ENCODE measurements at places on chromosomes 12 and 14.

DNA sequence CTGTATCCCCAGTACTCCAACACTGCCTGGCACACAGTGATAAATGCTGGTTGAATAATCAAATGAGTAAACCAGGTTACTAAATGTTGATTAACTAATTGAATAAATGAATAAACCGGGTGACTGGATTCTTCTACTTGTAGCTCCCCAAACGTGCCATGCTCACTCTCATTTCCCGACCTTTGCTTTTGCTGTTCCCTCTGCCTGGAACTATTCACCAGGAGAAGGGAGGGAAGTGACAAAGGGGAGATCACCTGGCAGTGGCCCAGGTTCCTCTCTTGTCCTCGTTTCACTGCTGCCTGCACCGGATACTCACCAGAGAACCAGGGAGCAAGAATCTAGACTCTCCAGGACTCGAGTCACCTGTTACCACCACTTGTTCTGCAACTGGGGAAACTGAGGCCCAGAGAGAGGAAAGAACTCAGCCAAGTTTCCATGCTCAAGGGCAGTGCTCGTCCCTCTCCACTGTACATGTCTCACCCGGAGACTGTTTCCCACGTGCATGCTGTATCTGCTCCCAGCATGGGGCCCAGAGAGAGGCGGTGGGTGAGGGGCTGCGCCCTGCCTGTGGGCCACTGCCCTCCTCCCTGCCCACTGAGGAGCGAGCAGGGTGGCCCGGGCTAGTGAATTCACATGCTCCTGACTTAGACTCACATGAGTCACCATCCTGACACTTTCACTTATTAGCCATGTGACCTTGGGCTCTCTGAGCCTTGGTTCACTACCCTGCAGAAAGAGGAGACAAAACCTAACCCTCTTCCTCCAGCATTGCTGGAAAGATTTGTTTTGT lies 17.7 kb upstream of the POP5 start:
- H3K27ac ChIP-seq = no peak overlapping the region
- no peaks in the 10 kb centered on the region for H3K36me3 ChIP-seq
- no peak overlapping the region for H3K4me3 ChIP-seq
- H3K27me3 ChIP-seq = peaks cover 2% of the 10 kb centered on the region
- no peak for DNase-seq

- no peaks in the 10 kb centered on the region for H3K27me3 ChIP-seq
- no peak overlapping the region for H3K4me3 ChIP-seq
- no peak overlapping the region for H3K27ac ChIP-seq
- no peaks in the 10 kb centered on the region for H3K36me3 ChIP-seq
Measured at GRCh38 chr12:72234886-72235285, 37.3 kb upstream of the TRHDE start.

GRCh38 chr12:76074701-76075336 lies 9.7 kb downstream of the NAP1L1 start:
- H3K36me3 ChIP-seq = peaks cover 81% of the 10 kb centered on the region
- peaks cover 46% of the 10 kb centered on the region for H3K4me1 ChIP-seq
- no peak for DNase-seq
- H3K27me3 ChIP-seq = no peaks in the 10 kb centered on the region
- no peak overlapping the region for H3K4me3 ChIP-seq

DNA sequence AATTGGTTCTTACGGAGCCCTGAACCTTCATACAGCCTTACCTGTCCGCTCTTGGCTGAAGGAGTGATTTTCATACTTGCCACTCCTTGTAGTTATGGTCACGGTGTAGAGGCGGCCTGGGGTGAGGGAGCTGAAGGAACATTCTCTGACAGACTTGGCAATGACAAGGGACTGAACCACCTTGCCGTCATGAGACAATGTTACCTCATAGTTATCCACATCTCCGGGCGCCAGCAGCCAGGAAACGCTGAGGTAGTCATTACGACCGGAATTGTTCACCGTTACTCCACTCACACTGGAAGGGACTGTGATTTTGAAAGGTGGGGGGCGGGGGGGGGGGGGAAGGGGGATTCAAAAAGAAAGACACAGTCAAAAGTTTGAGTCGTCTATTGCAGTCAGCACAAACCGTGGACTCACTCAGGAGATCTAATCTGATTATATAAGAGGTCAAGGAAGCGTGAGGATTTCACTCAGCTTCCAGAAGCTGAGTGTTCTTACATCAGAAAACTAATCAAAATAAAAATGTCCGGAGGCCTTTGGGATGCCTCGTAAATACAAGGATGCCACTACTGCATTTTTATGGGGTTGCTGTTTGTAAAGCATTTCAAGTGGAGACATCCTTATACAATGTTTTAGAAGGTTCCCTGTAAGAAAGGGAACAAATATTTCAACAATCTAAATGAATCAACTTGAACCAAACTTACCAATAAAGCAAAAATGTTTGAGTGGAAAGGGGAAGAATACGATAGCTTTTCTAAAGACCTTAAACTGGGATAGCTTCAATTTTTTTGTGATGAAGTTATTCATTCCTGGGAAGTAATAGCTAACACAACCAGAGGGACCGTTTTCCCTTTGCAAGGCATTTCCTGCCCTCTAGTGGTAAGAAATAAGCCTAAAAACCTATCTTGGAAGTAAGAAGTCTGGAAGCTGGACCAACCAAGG lies 60.6 kb downstream of the PTPRB start:
- no peak overlapping the region for H3K4me3 ChIP-seq
- no peaks in the 10 kb centered on the region for H3K4me1 ChIP-seq

DNA sequence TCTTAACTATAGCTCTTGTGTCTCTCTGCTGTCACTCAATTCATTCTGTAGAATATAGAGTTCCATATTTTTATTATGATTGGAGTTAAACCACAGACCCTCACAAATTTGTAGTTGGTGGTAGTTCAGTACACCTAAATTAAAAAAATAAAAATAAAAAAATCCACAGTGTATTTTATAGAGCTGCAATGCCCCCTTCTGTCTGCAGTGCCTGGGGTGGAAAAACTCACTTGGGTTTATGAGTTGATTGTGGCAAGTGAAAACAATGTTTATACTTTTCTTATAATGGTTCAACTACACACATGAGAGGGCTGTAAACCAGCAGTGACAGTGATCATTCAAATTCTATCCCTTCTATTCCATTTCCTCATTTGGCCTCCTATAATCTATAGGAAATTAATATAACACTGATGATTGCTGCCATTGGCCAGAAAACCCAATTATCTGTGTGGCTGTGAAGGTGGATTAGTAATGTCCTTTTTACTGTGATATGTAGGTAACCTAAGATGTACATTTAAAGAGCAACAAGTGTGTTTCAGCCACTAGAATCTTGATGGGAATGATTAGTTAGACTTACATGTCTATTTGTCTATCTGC lies 166.9 kb upstream of the LRIG3 start:
- no peaks in the 10 kb centered on the region for H3K36me3 ChIP-seq
- H3K27me3 ChIP-seq = no peaks in the 10 kb centered on the region
- no peak overlapping the region for H3K27ac ChIP-seq
- H3K4me1 ChIP-seq = no peaks in the 10 kb centered on the region

- no peak overlapping the region for H3K27ac ChIP-seq
- no peaks in the 10 kb centered on the region for H3K27me3 ChIP-seq
- no peaks in the 10 kb centered on the region for H3K36me3 ChIP-seq
- DNase-seq = no peak
- no peak overlapping the region for H3K4me3 ChIP-seq
Measured at GRCh38 chr14:29486132-29486531, 441.5 kb downstream of the PRKD1 start.

- peaks cover 13% of the 10 kb centered on the region for H3K36me3 ChIP-seq
- H3K4me3 ChIP-seq = no peak overlapping the region
- no peak for DNase-seq
- no peaks in the 10 kb centered on the region for H3K27me3 ChIP-seq
- H3K27ac ChIP-seq = no peak overlapping the region
Measured at GRCh38 chr12:57816001-57816854, 2.3 kb downstream of the AVIL start.

DNA sequence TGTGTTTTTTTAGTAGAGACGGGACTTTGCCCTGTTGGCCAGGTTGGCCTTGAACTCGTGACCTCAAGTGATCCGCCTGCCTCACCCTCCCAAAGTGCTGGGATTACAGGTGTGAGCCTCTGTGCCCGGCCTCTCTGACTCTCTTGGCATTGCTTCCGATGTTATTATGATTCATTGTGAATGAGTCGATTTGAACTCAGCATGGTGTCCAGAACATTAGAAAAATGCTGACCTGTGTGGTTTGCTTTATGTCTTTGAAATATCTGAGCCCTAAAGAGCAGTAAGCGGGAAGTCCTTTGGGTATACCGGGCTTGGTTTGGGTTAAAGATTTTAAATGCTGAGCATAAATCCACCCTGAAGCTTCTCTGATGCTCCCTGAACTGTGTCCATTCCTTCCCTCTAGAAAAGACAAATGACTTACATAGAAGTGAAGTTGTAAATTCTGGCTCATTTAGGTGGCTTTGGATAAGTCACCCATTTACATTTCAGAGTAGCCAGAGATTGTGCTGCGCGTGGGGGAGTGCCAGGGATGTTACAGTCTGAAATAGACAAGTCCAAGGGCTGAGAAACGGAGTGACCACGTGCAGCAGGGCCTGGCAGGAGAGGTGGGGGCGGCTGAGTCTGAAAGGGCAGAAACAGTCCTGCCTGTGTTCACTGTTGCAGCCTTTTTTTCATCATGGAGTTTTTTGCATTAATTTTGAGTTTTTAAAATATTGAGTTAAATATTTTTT lies 39.6 kb downstream of the SLC15A4 start:
- no peaks in the 10 kb centered on the region for H3K36me3 ChIP-seq
- H3K4me3 ChIP-seq = no peak overlapping the region
- no peak for DNase-seq

- H3K27ac ChIP-seq = no peak overlapping the region
- no peak for DNase-seq
- H3K4me1 ChIP-seq = no peaks in the 10 kb centered on the region
- no peaks in the 10 kb centered on the region for H3K27me3 ChIP-seq
Measured at GRCh38 chr14:33019346-33019745, 80.7 kb downstream of the NPAS3 start.

- no peaks in the 10 kb centered on the region for H3K27me3 ChIP-seq
- peaks cover 22% of the 10 kb centered on the region for H3K4me1 ChIP-seq
- DNase-seq = no peak
- H3K27ac ChIP-seq = no peak overlapping the region
- peaks cover 3% of the 10 kb centered on the region for H3K36me3 ChIP-seq
Measured at GRCh38 chr12:49838973-49839633, 3.8 kb downstream of the BCDIN3D start.

DNA sequence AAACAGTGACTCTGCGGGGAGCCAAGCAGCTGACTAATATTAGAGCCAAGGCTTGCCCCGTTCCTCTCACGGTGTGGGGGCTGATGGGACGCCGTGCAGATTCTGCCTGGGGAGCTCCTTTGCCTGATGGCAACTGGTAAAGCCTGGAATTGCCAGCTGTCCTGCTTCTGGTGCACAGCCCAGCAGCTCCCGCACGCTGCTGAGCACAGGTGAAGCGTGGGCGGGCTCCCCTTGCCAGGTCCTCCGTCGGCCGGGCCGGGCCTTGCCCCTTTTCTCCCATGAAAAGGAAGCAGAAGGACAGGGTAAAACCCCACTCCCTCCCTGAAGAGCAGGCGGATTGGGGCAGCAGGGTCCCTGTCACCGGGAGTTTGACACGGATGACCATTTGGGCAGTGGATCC lies 79.0 kb downstream of the WDR20 start:
- H3K36me3 ChIP-seq = peaks cover 2% of the 10 kb centered on the region
- no peak overlapping the region for H3K27ac ChIP-seq
- peaks cover 1% of the 10 kb centered on the region for H3K4me1 ChIP-seq
- no peak for DNase-seq

GRCh38 chr14:35435177-35435576 lies 30.6 kb upstream of the NFKBIA start:
- no peaks in the 10 kb centered on the region for H3K36me3 ChIP-seq
- no peak overlapping the region for H3K27ac ChIP-seq
- no peaks in the 10 kb centered on the region for H3K27me3 ChIP-seq

- no peaks in the 10 kb centered on the region for H3K27me3 ChIP-seq
- peaks cover 34% of the 10 kb centered on the region for H3K4me1 ChIP-seq
- peaks cover 68% of the 10 kb centered on the region for H3K36me3 ChIP-seq
- H3K4me3 ChIP-seq = no peak overlapping the region
- no peak overlapping the region for H3K27ac ChIP-seq
- DNase-seq = no peak
Measured at GRCh38 chr12:11877869-11878780, 192.6 kb upstream of the BCL2L14 start.

- no peak overlapping the region for H3K27ac ChIP-seq
- peaks cover 12% of the 10 kb centered on the region for H3K36me3 ChIP-seq
- H3K27me3 ChIP-seq = no peaks in the 10 kb centered on the region
- H3K4me3 ChIP-seq = no peak overlapping the region
Measured at GRCh38 chr12:124381456-124382296, 86.8 kb downstream of the RFLNA start.
